ENCODE measurements at places on chromosomes 13 and 19.

- DNase-seq, result no peak
Measured at GRCh38 chr19:4064149-4064495, 2.6 kb downstream of the ZBTB7A start.

GRCh38 chr13:45932676-45933075, 81.1 kb upstream of the SIAH3 start:
- no peak for DNase-seq

DNA sequence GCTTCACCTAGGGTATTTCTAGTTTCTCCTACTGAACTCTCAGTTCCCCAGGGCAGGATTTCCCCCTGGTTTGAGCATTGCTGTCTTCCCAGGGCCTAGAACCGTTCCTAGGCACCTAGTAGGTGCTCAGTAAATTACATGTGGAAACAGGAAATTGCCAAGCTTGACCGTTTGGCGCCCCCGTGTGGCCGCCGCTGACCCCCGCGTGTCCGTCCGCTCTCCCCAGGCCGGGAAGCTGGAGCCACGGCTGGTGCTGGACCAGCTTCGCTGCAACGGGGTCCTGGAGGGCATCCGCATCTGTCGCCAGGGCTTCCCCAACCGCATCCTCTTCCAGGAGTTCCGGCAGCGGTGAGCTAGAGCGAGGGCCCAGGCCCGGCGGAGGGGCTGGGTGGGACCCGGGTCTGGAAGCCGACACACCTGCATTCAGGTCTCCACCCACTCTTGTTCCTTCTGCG, 55.5 kb downstream of the MYH14 start:
- no peak for DNase-seq

GRCh38 chr13:91716436-91717065, 318.1 kb downstream of the GPC5 start:
- no peak for DNase-seq

- DNase-seq, result no peak
Measured at GRCh38 chr13:51066091-51066831, 44.8 kb downstream of the C13orf42 start.

Data from stimulated activated CD8-positive, alpha-beta memory T cell treated with anti-CD3 and anti-CD28 coated beads, Interleukin-7, amount 100 ng/mL, for 1 hour (primary cell).